NCI-H1092 treated with DMSO at 0.1 percent for 48 hours (cell line): ENCODE measurements at places on chromosomes 12 and 14.

DNA sequence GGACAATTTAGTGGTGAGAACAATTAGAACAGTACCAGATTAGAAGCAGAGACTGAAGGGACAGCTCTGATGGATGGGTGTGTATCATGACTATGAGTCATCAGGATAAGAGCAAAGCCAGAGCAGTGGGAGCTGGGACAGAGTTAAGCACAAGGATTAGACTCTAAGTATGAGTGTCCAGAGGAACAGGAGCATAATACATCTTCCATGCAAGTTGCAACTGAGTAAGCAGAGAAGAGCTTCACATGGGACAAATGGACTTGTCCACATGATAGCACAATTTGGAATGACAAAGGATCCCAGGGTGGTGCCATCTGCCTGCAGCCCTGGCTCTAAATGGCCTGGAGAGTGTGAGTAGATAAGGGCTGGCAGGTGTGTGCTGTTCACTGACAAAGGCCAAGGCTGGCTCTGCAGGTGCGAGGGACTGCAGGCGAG, 226.4 kb upstream of the CAND1 start:
- DNase-seq: peak; percentile 87

DNA sequence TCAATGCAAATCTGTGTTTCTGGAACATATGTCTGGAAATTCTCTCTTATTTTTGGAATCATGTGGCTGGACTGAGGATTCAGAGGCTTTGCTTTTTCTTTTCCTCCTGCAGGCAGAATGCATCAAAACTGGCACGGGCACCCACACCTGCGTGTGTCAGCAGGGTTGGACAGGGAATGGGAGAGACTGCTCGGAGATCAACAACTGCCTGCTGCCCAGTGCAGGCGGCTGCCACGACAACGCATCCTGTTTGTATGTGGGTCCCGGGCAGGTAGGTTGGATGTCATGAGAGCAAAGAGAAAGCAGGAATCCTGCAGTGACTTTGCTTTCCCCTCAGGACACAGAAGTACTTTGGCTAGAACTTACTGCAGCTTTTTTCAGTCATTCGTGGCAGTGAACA, 90.3 kb downstream of the STAB2 start:
- peak; percentile 35 for DNase-seq

- no peak for DNase-seq
These were observed 305.9 kb upstream of the G2E3 start for GRCh38 chr14:30252783-30253674.

DNA sequence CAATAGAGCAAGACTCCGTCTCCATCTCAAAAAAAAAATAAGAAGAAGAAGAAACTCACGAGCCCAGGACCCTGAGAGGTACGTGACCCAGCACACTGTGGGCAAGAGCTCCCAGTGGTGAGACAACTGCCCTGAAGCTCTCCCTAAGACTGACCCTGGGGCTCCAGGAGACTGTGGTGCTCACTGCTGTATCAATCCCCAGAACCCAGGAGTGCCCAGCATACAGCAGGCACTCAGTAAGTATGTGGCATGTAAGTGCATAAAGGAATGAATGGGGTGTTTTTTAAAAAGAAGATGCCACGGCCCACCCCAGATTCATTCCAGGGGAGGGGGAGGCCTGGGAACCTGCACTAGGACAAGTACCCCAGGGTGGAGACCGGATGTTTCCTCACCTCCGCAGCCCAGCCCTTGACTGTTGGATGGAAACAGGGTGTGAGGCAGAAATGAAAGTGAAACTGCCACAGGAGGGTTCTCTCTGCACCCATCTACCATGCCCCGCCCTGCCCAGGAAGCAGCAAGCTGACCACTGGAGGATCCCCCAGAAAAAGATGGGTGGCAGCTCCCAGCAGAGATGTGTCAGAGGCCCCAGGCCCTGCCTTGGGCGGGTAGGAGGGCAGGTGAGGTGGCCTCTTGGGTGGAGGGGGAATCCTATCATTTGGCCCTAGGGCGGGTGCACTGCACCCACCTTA, 12.2 kb downstream of the ITPK1 start:
- no peak for DNase-seq

- no peak for DNase-seq
These were observed 15.5 kb downstream of the ADGRD1 start for GRCh38 chr12:130969223-130969622.

DNA sequence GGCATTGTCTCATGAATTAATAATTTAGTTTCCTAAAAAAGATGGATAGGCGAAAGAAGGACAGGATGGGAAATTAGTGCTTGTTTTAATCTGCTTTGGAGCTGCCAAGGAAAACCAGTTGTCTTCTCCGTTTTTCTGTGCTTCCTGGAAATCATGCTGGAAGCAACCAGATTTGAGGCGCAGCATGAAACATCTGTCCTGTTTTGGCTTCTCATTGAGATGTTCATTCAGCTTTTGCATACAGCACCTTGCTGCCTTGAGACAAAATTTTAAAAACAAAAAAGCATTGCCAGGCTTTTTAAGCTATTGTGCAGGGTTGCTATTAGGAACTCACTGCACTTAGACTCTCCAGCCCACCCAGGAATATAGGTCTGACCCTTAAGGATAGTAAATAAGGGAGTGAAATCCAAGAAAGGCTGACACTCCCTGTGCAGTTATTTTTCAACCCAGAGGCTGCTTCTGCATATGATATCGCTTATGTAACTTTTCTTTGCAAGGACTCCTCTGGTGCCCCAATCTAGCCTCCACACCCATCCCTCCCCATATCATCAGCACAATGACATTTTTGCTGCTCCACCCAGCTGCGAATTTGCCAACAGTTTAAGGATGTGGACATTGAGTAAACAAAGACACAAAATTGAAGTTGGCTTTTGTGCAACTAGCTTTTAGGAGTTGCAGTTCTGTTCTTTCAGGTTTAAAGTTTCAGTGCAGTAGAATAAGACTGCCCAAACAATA, 46.9 kb upstream of the MDM1 start:
- DNase-seq: no peak

DNA sequence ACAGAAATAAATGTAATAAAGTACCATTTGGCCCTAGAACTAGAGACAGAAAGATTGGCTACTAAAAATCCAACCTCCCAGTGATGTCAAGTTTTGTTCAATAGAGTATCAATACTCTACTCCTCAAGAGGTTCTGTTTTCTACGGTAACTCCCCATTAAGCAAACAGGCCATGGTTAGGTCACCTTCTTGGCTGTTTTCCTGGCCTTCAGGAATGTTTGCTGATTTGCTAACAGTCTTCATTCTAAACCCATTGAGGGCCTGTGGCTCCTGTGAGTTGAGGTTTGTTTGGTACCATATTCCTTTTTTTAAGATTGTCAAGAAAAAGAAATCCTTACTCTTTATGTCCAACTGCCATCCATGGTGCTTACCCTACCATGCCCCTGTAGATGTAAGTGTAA, 1022.0 kb upstream of the TMEM132C start:
- DNase-seq: no peak

- DNase-seq: no peak
These were observed 149.2 kb upstream of the LRIG3 start for GRCh38 chr12:59069516-59069915.

DNA sequence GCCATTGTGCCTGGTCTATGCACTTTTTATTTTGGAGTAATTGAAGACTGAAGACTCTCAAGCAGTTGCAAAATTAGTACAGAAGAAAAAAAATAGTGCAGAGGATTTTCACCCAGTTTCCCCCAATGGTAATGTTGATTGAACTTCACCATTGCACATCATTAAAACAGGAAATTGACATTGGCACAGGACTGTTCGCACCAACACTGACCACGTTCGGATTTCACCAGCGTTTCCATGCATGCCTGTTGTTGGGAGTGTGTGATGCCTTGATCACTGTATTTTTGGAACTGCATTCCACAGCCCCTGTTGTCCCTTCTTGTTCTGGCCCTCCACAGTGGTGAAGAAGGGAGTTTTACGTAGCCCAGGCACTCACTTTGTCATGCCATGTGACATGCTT, 67.1 kb downstream of the FOXN4 start:
- DNase-seq: no peak

- no peak for DNase-seq
These were observed 9.0 kb downstream of the PHETA1 start for GRCh38 chr12:111359914-111360276.
